Epithelial cell of esophagus (primary cell): ENCODE measurements at places on chromosomes 7 and 10.

- no peak for DNase-seq
Observed at GRCh38 chr7:66452165-66452564, 176.5 kb upstream of the KCTD7 start.

DNA sequence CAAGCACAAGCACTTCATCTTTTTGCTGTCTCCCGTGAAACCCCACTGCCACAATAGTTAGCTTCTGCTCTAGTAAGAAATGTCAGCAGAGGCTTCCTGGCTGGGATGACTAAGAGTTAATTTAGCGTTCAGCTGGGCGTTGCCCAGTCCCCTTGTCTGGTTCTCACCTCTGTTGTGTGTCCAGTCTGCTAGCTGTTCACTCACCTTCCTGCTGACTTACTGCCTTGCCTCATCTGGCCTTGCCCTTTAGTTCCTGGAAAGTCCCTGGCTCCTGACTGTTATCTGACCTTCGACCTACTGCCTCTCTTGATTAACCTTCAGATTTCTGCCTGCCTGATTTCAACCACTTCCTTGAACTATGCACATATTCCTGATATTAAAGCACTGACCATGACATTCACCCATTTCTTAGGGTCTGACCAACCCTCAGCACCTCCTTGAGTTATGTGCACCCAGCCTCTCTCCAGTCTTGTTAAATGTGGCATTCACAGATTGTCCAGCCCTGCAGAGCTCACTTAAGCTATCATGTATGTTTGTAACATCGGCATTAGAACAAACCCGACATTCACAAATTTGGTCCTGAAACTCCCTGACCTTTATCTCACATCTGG lies 30.3 kb downstream of the C7orf33 start:
- peak; percentile 20 for DNase-seq

DNA sequence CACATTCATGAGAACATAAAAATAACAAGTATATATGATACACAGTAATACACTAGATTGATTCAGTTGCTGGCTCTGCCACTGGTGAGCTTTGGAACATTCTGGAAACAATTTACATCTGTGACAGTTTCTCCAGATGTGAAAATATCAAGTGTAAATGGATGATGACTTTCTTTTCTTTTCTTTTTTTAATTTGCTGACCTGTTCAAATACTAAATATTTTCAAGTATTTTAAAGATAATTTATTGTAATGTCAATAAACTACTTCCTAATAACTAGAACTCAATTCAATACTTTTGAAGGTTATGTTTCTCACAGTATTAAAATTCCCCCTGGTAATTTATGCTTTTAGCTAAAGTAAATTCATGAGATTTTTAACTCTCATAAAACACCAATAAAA lies 180.3 kb downstream of the CRPPA start:
- no peak for DNase-seq

DNA sequence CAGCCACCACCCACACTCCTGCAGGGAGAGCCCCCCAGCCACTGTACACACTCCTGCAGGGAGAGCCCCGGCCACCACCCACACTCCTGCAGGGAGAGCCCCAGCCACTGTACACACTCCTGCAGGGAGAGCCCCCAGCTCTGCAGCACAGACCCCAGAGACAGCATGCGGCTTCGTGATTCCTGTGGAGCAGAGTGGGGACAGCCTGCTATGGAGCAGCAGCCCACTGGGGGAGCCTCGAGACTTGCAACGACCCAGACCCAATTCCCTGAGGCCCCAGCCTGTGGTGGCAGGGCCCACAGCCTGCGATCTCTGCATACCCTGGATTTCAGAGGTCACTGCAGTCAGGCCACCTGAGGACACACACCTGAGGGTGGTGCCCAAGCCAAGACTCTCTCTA lies 523.1 kb downstream of the DNAJB6 start:
- no peak for DNase-seq

DNA sequence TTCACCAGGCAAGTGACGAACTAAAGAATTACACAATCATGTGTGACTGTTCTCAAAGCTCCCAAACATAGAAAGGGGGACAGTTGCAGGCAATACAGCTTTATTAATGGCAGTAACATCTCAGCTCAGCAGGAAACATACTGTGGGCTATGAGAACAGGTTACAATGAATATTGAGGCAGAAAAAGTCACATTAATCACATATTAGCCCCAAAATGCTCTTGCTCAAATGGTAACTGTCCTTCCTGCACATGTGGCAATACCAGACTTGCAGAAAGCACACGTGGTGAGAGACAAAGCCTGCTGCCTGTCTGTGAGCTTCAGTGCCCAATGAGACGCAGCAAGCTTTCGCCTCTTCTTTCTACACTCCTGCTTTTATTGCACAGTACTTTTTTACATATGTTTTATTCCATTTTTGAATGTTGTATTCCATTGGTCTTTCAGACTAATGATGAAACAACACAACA lies 104.9 kb upstream of the ACBD5 start:
- DNase-seq = no peak

DNA sequence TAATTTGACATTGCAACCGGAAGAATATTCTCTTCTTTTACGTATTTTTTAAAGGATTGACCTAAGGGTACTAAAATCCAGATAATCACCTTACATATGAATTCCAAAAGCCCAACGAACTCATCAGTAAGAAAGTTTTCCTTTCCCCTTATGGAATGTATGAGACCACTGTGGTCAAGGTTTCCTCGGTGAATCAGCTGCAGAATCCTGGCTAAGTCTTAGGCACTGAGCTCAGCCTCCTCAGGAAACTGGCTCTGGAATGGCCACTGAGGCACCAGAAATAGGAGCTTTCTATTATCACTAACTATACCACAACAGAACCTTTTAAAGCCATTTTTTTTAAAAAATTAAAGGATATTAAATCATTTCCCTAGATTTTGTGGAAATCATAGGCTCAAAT lies 21.0 kb downstream of the SVIL start:
- no peak for DNase-seq

DNA sequence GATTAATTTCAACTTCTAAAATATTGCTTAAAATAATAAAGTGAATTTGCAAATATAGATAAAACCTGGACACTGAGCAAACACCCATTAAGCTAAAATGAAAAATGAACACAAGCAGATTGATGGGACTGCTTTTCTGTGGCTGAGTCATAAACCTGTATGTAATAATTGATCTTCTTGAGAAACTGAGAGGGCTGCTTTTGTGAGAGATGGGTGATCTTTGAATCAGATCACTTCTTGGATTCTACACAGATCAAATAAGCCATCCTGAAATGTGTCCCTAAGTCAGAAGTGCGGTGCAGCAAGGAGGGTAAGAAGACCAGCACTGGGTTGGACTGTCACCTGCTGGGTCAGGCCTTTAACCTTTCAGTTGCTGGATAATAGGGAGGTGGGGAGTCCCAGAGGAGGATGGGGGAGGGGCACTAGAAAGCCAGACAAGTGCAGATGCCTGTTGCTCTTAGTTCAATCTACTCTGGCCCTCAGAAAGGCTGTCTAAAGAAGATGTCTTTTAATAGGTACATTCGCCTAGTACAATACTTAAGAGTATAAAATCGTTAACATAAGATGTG lies 178.2 kb upstream of the NAMPT start:
- DNase-seq = no peak

GRCh38 chr10:12862459-12862858 lies 139.1 kb downstream of the CCDC3 start:
- DNase-seq = no peak
